ENCODE measurements at places on chromosomes 6 and 20.

DNA sequence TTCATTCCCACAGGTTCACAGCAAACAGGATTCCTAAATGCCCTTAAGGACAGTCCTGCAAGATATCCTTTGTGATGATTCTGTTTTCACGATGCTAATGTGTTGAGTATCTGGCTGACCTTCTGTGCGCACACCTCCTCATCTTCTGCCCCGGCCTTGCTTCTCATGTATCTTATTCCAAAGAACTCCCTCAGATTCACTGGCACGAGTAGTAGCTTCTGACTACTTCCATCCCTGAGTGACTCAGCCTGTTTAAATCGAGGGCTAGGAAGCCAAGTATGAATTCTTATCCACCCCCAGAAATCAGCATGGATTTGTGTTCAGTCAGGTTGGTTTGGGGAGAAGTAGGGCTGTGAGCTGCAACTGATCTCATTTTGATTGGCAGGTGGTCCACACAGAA, 190.2 kb upstream of the SNX9 start:
- DNase-seq, result no peak

- no peak for DNase-seq
These were observed 76.0 kb downstream of the ADTRP start for GRCh38 chr6:11702500-11703130.

DNA sequence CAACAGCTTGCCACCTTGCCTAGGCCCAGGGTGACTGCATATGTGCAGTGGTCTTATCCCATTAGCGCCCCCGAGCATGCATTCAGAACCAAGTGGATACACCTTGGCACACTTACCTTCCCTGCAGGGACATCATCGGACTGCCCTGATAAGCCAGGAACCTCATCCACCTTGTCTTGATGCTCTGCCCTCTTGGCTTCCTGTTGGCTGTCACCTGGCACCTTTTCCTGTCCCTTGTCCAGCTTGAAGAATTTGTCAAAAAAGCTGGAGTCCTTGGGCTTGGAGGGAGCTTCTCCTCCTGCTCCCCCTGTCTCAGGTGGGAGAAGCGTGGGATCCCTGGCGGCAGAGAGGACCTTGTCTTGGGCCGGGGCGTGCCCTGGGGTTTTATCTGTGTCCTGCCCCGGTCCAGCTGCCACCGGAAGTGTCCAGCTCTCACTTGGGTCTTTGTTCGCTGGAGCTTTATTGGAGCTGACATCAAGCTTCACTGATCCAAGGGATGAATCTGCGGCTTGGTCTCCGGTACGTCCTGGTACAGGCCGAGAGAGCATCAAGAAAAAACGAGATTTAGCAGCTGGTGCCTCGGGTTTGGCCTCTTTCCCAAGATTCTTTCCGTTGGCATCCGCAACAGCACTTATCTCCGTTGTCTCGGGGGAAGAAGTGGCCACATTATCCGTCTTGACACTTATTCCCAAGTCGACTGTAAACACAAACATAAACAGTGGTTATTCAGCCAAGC, 42.0 kb downstream of the BCAS1 start:
- DNase-seq, result no peak

DNA sequence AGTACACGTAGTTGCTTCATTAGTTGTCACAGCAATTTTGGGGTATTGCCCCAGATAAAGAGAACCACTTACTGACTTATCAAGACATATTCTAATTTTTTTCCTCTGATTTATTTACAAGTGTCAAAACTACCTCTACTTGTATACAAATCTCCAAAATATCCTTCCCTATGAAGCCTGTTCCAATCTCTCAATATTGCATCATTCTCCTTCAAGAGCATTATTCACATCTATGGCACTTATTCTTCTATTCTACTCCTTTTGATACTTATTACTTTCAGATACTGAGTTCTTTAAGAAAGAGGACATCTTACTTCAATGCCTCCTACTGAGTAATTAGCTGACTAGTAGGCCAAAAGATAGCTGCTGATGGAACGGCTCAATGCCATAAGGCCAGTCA, 105.2 kb downstream of the SMLR1 start:
- no peak for DNase-seq

DNA sequence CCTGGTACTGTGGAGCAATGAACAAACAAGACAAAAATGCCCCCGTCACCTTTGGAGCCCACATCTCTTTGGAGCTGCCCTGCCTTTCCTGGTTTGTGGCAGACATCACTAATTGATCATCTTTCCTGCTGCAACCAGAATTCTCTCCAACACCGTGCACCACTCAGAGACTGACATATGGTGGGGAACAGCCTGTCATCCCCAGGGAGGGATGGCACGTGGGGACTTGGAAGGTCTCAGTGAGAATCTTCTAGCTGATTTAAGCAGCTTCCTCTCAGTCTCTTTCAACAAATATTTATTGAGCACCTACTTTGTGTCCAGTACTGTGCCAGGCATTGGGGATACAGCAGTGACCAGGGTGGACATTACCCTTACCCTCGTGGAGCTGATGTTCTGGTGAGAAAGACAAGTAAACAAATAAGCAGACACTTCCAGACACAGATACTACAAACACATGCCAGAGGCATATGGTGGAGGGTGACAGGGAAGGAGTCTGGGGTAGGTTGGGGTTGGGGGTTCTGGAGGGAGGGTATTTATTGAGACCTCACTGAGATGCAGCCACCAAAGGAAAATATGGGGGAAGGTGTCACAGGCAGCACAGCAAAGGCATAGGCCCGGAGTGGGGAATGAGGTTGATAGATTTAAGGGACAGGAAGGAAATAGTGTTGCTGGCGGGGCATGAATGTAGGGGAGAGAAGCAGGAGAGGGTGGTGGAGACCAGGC, 82.3 kb downstream of the CEBPB start:
- DNase-seq, result no peak

GRCh38 chr20:19807946-19808330, 49.9 kb downstream of the RIN2 start:
- no peak for DNase-seq

DNA sequence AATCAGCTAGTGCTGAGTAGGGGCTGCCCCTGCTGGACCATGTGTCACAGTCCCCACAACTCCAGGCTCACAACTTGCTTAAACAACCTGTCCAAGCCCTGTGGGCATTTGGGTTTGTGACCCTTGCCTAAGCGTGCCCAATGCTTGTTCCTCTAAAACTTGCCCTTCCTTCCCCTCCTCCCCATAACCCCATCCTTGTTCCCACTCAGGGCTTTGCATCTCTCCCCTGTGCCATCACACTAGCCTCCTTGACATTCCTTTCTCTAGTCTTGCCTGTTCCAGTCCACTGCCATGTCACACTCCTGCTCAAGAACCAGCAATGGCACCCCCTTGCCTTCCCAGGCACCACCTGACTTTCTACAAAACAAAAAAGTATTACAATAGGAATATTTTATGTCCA, 2.3 kb upstream of the DLGAP4 start:
- no peak for DNase-seq

GRCh38 chr6:13834790-13835189, 20.4 kb upstream of the MCUR1 start:
- DNase-seq, result no peak

- no peak for DNase-seq
These were observed 246.1 kb downstream of the TFAP2C start for GRCh38 chr20:56875052-56875659.

GRCh38 chr6:46684771-46685170, 2.9 kb upstream of the TDRD6 start:
- no peak for DNase-seq

DNA sequence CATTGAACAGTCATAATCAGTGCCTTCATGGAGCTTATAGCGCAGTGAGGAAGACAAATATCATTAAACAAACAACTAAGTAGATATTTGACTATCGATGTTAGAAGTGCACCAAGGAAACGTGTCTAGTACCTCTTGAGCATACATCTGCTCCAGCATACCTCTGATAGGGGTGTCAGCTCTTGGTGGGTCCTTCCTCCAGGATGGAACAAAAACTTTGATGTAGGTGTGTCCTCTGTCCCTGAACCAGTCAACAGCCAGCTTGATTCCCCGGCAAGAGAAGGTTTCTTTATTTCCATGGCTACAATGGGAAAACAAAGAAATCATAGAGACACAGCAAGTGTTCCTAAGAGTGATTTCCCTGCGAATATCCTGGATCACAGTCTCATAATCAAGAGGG, 23.1 kb downstream of the ZC3H12D start:
- DNase-seq, result no peak

DNA sequence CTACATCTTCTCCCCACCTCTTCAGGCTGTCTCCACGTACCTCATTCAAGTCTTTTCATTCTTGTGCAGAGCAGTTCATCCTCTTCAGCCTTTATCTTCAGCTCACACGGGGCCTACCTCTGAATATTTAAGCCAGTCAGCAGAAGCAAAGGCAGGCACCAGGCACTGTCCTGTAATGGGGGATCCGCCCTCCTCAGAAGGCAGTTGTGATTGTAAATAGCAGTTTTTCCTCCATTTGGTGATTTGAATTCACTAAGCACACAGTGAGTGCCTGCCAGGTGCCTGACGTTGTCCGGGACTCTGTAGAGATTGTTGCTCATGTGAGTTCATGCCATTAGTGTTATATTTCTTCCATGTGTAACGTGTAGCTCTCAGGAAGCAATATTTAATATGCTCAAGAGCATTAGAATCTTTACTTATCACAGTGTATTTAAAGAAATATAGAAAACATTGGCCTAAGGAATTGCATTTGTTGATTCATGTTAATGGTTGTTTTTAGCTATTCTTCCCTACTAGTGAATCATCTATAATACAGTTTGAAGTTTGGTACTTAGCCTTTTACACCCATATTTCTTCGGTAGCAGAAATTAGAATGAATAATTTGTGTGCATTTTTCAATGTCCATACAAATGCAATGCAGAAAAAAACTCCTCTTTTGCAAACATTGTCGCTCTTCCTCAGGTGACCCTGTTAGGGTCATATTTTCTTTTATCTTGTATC, 17.9 kb downstream of the BPHL start:
- DNase-seq, result no peak

DNA sequence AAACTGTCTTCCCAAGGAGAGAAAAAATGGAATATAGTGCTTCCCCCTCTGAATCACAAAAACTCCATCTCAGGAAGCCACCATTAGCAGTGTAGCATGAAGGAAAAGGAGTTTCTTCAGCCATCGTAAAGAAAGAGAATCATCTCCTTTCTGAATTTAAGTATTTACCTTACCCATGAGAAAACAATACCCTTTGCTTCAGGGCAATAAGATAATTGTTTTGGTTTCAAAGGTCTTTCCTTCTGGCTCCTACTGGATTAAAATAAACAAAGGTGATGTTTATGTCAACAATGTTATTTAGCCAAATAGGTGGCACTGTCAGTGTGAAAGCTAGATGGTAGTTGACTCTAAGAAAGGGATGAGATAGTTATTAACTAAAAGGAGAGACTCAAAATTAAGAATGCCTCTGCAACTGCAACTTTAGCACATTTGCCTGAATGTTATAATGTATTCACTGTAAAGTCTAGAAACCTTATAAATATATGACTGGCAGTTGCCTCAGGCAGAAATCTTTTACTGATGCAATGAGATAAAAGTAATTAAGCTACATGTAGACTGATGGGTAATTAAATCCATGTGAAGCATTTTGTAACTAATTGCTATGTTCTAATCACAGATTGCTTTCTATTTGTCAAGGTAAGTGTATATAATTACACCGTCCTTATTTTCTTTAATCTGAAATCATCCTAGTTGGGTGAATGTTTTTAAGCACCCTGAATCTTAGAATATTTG, 399.0 kb downstream of the CDKAL1 start:
- DNase-seq, result no peak

GRCh38 chr6:123171341-123172115, 175.5 kb downstream of the CLVS2 start:
- DNase-seq, result no peak

DNA sequence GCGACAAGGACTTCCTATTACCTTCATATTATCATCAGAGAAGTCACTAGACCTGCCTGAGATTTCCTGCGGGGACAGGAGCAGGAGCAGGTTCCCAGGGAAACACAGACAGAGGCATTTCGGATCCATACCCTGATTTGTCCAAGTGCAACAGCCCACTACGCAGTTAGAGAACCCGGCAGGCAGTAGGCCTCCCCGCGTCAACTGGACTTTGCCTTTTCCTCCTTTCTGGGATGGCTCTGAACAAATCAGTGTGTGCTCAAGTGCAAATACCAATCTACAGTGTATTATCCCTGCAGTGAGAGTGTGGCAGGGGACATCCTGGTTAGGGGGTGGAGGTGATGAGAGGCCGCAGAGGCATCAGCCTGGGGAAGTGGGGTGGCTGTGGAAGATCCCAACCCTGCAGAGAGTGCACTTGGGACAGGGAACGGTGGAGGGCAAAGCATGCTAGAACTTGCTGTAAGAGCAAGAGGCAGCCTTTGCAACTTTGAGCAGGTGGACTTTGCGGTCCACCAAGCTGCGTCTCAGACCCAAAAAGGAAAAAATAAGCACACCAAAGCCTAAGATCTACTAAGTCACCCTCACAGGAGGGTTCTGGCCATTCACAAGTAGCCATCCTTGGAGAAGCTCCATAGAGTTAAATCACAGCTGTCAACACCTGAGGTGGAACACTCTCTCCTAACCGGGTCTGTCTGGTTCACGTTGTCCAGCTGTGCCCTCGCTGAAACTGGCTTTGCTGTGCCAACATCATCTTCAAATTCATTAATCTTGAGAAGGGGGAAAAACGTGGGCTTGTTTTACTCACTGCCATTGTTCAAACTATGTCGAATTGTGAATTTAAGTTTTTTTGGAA, 159.1 kb downstream of the ZDHHC14 start:
- DNase-seq, result no peak

DNA sequence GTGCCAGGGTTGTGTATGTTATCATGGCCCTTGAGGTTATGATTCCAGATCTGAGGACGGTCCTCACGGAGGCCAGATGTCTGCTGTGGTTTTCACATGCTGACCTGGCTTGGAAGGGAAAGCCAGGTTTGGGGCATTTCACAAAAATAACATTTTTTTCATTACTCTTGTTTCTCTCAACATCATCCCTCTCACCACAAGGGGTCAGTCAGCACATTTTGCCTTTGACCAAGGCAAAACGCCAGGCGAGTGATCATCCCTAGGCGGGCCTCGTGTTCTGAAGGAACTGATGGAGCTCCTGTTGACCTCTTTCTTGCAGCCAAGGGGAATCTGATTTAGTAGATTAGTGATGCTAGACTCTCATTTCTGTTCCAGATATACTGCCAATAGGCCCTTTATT, 133.5 kb downstream of the TBC1D7 start:
- DNase-seq, result peak; percentile 61

DNA sequence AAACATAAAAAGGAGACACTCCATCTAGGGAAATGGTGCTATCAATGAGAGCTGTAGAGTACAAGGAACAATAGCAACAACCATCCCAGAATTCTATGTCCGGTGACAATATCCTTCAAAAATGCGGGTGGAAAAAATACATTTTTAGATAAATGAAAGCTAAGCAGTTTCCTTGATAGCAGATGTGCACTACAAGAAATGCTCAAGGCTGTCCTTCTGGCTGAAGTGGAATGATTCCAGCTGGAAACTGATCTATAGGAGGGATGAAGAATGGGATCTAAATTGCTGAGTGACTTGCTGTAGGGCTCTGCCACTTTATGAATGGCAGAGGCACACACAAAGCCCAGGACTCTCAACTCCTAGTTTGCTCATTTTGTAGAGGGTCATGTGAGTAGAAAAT, 763.1 kb downstream of the C6orf118 start:
- no peak for DNase-seq
